CD4-positive, alpha-beta memory T cell (primary cell): ENCODE measurements at places on chromosomes 2 and 18.

- no peak for DNase-seq
Observed at GRCh38 chr2:43212931-43213330, 13.5 kb downstream of the ZFP36L2 start.

GRCh38 chr2:102789349-102790090, 27.7 kb downstream of the TMEM182 start:
- DNase-seq, result no peak

DNA sequence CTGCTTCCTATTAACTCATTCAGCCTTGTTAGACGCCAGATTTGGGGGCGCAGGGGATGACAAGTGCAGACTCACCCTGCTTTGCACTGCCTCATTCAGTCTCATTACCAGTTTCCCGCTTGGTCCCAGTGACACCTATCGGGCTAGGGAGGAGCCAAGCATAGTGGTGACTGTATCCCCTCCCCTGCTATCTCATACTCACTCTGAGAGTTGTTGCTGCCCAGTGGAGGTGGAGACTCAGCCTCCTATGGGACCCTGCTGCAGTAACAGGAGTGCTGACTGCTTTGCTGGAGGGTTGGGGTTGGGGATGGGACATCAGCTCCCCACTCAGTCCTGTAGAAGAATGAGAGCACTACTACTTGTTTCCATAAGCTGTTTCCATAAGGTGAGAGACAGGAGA, 21.3 kb upstream of the PIK3C3 start:
- DNase-seq, result no peak

DNA sequence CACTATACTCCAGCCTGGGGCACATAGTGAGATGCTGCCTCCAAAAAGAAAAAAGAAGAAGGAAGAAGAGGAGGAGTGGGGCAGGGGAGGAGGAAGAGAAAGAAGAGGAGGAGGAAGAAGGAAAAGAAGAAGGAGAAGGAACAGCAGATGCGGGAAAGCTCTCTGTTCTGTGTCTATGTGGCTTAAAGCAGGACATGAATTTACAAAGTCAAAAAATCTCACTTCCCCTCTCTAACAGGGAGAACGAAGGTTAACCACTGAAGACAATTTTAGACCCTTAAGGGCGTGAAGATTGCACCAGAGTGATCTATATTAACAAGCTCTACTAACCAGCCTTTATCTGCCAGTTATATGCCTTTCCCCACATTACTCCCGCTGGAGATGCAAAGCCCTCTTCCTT, 258.9 kb downstream of the METTL4 start:
- no peak for DNase-seq

DNA sequence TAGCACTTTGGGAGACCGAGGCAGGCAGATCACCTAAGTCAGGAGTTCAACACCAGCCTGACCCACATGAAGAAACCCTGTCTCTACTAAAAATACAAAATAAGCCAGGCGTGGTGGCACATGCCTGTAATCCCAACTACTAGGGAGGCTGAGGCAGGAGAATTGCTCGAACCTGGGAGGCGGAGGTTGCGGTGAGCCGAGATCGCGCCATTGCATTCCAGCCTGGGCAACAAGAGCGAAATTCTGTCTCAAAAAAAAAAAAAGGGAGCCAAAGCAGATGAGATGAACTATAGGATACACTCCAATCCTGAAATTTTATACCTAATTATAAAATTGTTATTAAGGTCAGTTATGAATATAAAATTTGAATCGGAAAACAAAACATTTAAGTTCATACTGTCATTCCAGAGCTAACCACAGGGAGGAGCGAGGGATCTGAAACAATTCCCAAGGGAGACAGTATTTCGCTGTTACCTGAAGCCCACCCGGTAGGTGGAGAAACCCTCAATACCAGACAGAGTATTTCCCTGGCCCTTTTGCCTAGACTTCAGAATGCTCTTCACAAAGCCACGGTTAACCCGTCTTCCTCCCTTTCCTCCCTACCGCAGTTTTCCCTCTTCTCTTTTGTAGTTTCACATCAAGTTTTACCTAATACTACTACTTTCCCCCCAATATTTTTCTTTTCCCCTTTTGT, 1.4 kb downstream of the PPM1G start:
- no peak for DNase-seq

DNA sequence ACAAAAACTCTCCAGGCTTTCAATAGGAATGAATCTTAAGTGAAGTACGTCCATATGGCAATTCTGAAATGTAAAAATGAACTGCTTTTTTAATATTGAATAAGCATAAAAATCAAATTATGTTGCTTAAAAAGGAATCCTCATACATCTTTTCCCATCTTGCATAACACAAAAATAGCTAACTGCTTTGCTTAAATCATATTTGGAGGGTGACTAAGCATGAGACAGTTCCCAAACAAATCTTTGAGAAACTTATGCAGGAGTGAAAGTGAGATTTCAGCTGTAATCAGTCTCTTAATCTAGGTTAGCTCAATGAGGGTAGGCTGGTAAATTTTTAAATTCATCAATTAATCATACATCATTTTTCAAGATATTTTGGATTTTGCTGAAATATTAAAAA, 111.5 kb downstream of the MBD5 start:
- DNase-seq, result no peak

GRCh38 chr18:43933177-43933576, 655.9 kb upstream of the SYT4 start:
- no peak for DNase-seq

DNA sequence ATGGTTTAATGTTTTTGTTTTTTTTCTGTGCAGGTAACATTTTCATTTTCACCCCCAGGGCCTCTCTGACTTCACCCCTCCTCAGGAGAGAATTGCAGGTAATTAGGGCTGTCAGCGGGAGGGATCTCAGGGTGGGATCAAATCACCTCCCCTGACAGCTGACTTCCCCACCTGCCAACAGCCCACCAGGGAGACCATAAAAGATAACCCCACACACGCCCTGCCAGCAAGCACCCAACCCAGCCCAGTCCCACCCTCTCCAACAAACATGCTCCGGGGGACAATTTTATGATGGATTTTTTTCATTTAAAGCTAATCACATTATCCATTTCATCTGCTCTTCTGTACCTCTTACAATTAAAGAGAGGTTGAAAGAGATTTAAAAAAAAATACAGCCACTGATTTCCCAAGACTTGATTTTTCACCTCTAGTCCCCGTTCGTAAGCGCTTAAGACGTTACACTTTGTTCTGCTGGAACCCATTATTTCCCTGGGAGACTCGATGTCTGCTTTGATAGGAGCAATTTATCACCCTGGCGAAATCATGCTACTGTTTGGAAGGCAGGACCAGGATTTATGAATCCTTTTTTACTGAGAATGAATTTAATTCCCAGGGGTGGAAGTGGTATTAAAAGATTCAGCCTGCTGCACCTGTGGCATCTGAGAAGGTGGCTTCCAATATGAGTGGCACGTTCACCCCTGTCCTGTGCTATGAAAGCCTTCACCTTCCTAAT, 232.9 kb upstream of the ID2 start:
- no peak for DNase-seq

DNA sequence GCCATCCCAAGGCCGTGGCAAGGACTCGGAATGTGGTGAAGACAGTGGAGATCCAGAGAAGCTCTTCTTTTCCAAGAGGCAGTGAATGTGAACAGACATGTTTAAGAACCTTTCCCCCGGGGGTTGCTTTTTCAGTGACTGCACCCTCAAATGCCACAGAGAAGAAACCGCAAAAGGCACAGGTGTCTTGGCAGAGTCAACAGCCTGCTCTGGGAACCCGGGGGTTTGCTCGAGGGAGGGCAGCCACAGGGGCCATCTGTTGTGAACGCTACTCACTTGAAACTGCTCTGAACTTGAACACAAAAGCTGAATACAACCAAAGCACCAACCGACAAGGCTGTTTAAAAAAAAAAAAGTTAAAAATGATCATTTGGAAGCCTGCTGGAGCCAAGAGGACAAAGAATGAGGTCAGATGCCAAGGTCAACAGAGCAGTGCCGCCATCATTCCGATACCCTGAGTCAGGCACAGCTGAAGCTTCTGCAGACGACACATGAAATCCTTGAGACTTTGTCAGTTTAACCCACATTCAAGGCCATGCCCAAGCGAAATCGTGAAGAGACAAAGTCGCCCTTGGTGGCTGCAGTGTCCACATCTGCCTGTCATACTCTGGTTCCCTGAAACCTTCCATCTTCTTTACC, 47.4 kb downstream of the PSMG2 start:
- DNase-seq, result no peak

DNA sequence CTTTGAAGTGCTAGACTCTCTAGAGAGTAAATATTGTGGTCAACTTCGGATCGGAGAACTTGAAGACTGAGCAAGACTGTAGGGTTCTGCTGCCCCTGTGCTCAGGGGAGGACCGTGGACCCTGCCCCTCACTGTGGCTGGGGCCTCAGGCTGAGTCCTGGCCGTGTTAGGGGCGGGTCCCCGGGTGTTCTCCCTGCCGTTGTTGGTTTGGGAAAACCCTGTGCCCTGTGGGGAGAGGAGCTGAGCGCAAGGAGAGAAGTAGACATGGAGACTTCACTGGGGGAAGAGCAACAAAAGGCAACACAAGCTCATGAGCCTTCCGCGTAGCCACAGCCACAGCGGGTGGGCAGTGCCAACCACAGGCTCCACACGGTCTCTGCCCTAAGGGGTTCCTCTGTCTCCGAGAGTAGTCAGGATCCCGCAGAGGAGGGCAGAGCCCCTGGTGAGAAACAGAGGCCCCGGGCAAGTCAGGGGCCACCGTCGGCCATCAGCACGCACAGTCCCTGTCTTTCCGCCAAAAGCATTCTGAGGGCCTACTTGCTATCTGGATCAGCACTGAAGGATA, 53.1 kb downstream of the NTSR2 start:
- DNase-seq, result no peak

GRCh38 chr18:40006634-40007033, 1948.4 kb upstream of the PIK3C3 start:
- no peak for DNase-seq

- DNase-seq, result no peak
Observed at GRCh38 chr18:13180614-13181375, 37.8 kb upstream of the LDLRAD4 start.
